ENCODE measurements at places on chromosomes 16 and 17.
A peak's percentile ranks its signal among the peaks of the same experiment; 100 is the strongest.

GRCh38 chr16:73572135-73572828 lies 524.4 kb upstream of the ZFHX3 start:
- peak; percentile 59 for DNase-seq

DNA sequence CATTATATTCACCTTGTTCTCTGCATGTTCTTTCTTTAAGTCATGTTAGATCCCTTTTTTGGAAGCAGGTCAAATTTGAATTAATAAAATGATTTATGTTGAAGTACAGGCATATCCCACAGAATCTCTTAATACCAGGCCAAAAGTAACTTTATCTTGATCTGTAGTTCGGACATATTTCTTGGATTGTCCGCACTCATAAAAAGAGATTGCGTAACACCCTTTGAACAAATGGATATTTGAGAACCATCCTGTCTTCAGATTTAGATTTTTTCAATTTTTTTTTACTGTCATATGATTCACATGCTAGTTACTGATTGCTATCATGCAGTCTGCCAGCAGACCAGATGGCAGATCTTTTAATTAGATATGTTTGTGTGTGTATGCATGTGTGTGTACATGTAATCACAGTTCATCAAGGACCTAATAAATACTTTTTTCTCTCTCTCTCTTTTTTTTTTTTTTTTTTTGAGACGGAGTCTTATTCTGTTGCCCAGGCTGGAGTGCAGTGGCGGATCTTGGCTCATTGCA lies 352.6 kb downstream of the WWOX start:
- DNase-seq: no peak

- DNase-seq: no peak
Observed at GRCh38 chr16:61834082-61834481, 202.2 kb downstream of the CDH8 start.

DNA sequence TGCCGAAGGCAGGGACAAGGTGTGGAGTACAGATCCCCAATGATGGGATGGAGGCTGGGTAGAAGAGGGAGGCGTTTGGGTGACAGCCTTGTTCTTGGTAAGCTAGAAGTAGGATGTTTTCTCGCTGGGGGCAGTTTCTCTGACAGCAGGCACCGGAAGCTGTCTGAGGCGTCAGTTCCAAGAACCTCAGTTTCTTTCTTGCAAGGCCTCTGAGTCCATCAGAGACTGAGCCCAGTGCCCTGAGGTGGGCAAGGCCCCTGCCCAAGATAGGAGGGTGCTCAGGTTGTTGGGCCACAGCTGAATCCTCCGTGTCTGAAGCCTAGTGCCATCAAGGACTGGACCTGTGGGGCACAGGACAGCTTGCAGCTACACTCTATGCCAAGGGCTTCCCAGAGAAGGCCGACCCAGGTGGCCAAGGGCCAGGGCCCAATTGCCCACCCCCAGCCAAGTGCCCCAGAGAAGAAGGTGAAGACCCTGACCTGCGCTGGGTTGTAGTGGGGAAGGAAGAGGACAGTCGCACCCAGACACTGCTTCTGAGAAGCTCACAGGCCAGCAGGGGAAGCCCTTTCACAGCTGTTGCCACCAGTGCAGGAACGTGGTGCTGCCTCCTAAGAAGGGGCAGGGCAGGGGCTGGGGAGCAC lies 13.1 kb downstream of the CYB5D2 start:
- no peak for DNase-seq

DNA sequence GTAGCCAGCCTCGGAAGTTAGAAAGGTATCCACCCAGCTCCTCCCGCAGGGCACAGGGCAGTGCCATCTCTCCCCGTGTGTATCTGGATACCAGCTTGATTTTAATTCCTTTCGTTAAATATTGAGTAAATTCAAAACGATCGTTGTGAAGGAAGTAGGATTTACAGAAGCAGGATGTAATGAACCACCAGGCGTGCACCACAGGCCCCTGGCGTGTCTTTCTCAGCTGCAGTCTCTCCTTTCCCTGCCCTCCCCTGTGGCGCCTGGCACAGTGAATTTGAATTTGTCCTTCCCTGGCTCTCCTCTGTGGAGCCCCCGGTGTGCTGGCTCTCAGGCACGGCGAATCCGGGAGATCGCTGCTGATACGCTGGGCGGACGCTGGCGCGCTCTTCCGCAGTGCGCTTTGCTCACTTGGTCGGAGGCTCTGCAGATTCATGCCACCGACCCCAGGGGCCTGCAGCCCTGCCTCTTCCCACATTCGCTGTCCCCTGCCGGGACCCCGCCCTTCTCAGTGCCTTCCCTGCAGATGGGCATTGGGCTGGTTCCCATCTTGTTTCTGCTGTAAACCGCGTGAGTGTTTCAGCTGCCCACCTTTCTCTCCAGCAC lies 164.6 kb downstream of the RPTOR start:
- no peak for DNase-seq

GRCh38 chr17:55219934-55220333 lies 44.8 kb upstream of the HLF start:
- DNase-seq: no peak

- peak; percentile 75 for DNase-seq
Observed at GRCh38 chr16:78684030-78684611, 584.7 kb downstream of the WWOX start.

- no peak for DNase-seq
Observed at GRCh38 chr16:47849736-47850135, 306.1 kb downstream of the ABCC12 start.

- DNase-seq: no peak
Observed at GRCh38 chr17:29909236-29910003, 20.6 kb downstream of the SSH2 start.

DNA sequence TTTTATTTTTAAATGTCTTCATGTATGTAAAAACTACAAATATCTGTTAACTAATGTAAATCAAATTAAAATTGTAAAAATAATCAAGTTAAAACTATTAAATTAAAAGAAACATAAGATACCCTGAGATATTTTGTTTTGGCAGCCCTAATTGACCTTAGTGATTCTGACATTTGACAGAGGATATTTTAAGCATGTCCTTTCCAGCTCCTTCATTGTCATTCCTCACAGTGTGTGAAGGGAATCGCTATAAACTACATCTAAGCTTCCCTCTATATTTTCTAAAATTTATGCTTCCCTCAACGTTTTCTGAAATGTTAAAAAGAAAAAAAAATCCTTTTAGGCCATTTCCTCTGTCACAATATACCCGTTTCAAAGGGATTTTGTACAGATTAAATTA lies 20.2 kb downstream of the CEP112 start:
- DNase-seq: no peak

DNA sequence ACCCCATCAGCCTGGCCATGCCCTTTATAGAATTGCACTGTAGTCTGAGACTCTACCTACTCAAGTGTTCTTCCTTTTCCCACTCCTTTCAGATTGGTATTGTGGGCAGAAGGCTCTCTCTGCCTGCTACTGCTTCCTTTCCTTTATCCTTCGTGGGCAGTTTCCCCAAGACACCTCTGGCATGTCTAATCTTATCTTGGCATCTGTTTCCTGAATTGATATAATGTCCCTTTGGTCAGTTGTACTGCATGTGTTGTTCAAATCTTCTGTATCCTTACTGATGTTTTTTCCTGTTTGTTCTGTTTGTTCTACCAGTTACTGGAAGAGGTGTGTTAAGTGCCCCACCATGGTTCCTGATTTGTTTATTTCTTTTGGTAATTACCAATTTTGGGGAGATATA lies 29.5 kb upstream of the MSI2 start:
- no peak for DNase-seq

DNA sequence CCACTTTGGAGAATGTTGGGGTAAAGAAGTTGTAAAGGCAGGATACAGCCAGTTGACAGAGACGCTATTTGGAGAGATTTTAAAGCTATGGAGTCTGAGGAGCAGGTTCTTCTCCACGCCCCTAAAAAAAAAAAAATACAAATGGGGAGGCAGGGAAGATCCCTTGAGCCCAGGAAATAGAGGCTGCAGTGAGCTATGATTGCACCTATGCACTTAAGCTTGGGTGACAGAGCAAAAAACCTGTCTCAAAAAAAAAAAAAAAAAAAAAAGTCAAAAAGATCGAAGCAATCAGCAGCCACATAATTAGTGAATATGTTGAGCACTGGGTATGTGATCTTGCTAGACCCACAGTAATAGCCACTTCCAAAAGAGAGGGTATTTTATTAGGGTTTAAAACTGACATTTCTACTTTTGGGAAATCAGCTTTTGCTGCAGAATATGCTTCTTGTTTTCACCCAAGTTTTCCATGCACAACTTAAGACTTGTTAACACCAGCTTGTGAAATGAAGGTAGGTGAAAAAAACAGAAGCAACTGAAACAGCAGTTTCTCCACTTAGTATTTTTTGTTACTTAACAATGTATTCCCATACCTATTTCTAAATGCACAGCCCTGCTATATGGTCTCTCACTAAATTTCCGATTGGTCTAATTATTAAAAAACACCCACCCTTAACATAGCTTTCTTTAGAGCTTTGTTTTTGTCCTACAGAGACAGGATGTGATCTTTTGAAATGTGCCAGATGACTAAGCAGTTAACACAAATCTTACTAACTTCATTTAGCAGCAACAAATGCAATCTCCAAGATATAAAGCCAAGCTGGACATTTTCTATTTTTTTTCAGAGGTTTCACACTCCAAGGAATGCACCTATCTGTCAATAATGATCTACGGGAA lies 2.5 kb upstream of the ARL6IP1 start:
- DNase-seq: no peak

DNA sequence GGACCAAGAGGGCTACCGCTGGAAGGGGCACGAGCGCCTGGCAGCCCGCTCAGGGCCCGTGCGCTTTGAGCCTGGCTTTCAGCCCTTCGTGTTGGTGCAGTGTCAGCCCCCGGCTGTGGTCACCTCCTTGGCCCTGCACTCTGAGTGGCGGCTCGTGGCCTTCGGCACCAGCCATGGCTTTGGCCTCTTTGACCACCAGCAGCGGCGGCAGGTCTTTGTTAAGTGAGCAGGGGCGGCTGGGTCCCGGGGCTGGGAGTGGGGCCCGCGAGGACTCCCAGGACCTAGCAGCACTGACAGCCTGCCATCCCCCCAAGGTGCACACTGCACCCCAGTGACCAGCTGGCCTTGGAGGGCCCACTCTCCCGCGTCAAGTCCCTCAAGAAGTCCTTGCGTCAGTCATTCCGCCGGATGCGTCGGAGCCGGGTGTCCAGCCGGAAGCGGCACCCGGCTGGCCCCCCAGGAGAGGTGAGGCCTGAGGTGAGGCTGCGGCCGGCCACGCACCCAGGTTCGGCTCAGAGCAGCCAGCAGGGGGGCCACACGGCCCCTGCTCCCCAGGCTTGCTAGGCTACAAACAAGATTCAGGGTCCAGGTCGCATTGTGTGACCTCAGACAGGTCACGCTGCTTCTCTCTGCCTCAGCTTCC lies 17.4 kb upstream of the MYO15B start:
- no peak for DNase-seq

- DNase-seq: peak; percentile 86
Observed at GRCh38 chr16:678858-679813, 1.1 kb upstream of the STUB1 start.

- no peak for DNase-seq
Observed at GRCh38 chr16:3281222-3281820, 2.0 kb upstream of the ZNF263 start.

Data from left ventricle myocardium superior (tissue), 1 donor.